ENCODE measurements at places on chromosomes 2 and 18.

DNA sequence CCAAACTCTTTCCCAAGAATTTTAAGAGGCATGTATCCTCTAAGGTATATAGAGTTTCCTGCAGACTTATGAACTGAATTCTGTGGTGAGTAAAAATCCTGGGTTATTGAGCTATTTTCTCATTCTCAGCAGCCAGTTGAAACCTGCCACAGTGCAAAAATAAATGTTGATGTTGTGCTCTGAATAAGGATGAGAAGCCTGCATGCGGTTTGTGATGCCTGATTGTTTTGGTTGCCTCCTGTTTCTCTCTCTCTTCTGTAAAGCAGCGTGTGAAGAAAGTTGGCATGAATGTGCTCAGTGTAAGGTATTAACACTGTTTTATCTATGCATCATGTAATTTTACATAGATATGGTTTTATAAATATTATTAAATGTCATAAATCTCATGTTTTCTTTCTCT, 452.6 kb downstream of the CDH2 start:
- no peak for DNase-seq

GRCh38 chr2:40138314-40138713, 313.6 kb downstream of the SLC8A1 start:
- no peak for DNase-seq

GRCh38 chr18:47342566-47342965, 91.1 kb upstream of the SKOR2 start:
- DNase-seq, result no peak

DNA sequence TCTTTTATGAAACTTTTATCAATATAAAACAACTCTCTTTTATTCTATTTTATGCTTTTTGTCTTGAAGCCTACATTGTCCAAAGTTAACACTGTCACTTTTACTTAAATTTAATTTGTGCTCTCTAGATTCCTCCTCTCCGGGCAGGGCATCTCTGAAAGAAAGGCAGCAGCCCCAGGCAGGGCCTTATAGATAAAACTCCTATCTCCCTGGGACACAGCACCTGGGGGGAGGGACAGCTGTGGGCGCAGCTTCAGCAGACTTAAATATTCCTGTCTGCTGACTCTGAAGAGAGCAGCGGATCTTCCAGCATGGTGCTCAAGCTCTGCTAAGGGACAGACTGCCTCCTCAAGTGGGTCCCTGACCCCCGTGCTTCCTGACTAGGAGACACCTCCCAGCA, 447.7 kb upstream of the FANCL start:
- DNase-seq, result no peak

DNA sequence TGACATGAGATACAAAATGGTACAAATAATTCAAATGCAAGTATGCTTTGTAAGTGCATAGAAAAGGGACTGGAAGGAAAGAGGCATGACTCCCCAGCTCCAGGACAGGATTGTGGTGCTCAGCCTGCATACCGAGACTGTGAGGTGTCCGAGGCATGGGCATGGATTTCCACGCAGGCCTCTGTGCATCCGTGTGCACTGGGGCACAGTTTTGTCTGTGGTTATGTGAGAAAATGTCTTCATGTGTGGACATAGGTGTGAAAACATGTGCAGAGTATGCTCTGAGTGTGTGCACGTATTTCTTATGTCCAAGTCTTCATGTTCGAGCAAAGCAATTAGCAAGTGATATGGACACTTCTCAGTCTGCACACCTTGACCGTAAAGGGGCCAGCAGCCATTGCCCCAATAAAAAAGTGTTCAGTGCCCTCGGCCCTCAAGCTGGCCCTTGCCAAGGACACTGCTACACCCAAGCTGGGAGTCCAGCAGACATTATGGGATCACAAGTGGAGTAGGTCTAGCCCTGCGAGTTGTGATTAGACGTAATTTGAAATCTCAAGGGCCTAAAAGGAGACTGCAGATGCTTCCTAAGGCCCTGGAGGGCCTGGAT, 120.7 kb downstream of the CYP26B1 start:
- DNase-seq, result no peak

GRCh38 chr2:240166191-240166590, 25.7 kb upstream of the OTOS start:
- DNase-seq, result no peak

- DNase-seq, result no peak
Observed at GRCh38 chr18:73023975-73024374, 156.2 kb upstream of the NETO1 start.

- DNase-seq, result no peak
Observed at GRCh38 chr2:200756618-200757321, 54.9 kb upstream of the BZW1 start.
